ENCODE measurements at places on chromosomes 3 and 15. TPM values are rescaled to one million over a fixed set of nuclear protein-coding genes. Genes with fewer than 3 reads are reported as not detected.

AP3B2 gene
- total RNA-seq, result under 0.01 TPM

CD80 gene
- total RNA-seq, result not detected

SCAANT1 gene
- total RNA-seq, result not detected

SI gene
- not detected for total RNA-seq

TMEM207 gene
- not detected for total RNA-seq

NTRK3 gene
- total RNA-seq, result 7.1 TPM

MYLK gene
- 85.2 TPM for total RNA-seq

CCR1 gene
- total RNA-seq, result not detected

SH2D7 gene
- total RNA-seq, result not detected

IGSF11 gene
- 0.12 TPM for total RNA-seq

RPS17 gene
- 2,990 TPM for total RNA-seq

CCR8 gene
- total RNA-seq, result not detected

KCNH8 gene
- not detected for total RNA-seq

ABI3BP gene
- 1.6 TPM for total RNA-seq

TMEM266 gene
- total RNA-seq, result 0.82 TPM

CTXN2 gene
- total RNA-seq, result not detected

HDC gene
- not detected for total RNA-seq

SLCO2A1 gene
- not detected for total RNA-seq

GXYLT2 gene
- 49.7 TPM for total RNA-seq

PEAK1 gene
- total RNA-seq, result 48.3 TPM

KNG1 gene
- not detected for total RNA-seq

LZTFL1 gene
- 9.1 TPM for total RNA-seq

RBSN gene
- total RNA-seq, result 18.9 TPM

OR5K2 gene
- not detected for total RNA-seq

CAMK2N2 gene
- 0.12 TPM for total RNA-seq

GOLGA6B gene
- not detected for total RNA-seq

MYO5C gene
- total RNA-seq, result under 0.01 TPM

GOLGA6L26 gene
- not detected for total RNA-seq

BDH1 gene
- total RNA-seq, result 1.6 TPM

IVD gene
- 55.6 TPM for total RNA-seq

PLCB2 gene
- total RNA-seq, result 0.23 TPM

MCCC1 gene
- 13.7 TPM for total RNA-seq

IMPG2 gene
- total RNA-seq, result 0.23 TPM

TMEM108 gene
- total RNA-seq, result 0.12 TPM

DNAJA4 gene
- 3.2 TPM for total RNA-seq

CHL1 gene
- total RNA-seq, result not detected

OR5H2 gene
- total RNA-seq, result not detected

PPARG gene
- 27.5 TPM for total RNA-seq

ZNF660 gene
- total RNA-seq, result 1.9 TPM

SYNPR gene
- total RNA-seq, result not detected

CYP1A2 gene
- not detected for total RNA-seq

CHRNA7 gene
- total RNA-seq, result 0.23 TPM

SCAMP5 gene
- 1.3 TPM for total RNA-seq

FGF7 gene
- total RNA-seq, result 5.2 TPM

AADAC gene
- total RNA-seq, result 1.8 TPM

MGLL gene
- 18.7 TPM for total RNA-seq

CACNA2D3 gene
- total RNA-seq, result 0.59 TPM

WNT5A gene
- 0.15 TPM for total RNA-seq

PPP1R14D gene
- not detected for total RNA-seq

Measured in smooth muscle cell of the coronary artery (primary cell).